ENCODE measurements at places on chromosomes 11 and 22.

DNA sequence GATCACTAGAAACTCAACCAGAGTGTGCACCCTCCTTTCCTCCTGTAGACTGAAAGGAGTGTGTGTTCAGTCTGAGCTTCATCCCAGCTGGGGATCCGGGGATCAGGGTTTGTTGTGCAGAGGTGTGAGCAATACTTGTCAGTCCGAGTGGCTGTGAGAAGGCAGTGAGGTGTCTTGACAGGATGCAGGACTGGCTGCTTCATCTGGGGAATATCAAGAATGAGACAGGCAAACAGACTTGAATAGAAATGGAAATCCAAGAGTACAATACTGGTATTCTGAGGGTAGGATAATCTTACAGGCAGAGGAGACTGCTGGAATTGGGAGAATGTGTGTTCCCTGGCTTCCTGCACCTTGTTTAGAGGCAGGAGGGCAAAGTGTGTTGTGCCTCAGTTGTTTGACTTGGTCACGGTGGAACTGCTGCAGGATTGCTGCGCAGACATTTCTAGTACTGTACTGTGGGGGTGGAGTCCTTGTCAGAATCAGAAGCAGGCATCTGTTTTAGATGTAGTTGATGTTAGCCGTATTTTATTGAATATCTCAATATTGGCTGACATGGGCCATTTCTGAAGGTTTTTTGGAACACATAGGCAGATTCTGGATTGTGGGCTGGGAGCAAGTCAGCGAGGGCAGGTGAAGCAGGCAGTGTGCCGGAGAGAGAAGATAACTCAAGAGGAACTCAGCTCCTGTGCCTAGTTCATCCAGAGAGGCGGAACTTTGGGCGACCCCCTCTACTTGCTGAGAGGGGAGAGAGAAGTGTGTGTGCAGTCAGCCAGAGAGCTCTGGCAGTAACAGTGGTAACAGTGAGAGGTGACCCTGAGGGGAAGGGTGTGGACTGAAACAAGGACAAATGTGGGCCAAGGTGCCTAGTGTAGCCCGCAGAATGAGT lies 27.1 kb upstream of the GRK2 start:
- DNase-seq = no peak

- DNase-seq = no peak
Measured at GRCh38 chr22:45907996-45908395, 69.0 kb downstream of the WNT7B start.

GRCh38 chr11:69497221-69497787 lies 15.8 kb downstream of the LINC01488 start:
- DNase-seq = no peak

DNA sequence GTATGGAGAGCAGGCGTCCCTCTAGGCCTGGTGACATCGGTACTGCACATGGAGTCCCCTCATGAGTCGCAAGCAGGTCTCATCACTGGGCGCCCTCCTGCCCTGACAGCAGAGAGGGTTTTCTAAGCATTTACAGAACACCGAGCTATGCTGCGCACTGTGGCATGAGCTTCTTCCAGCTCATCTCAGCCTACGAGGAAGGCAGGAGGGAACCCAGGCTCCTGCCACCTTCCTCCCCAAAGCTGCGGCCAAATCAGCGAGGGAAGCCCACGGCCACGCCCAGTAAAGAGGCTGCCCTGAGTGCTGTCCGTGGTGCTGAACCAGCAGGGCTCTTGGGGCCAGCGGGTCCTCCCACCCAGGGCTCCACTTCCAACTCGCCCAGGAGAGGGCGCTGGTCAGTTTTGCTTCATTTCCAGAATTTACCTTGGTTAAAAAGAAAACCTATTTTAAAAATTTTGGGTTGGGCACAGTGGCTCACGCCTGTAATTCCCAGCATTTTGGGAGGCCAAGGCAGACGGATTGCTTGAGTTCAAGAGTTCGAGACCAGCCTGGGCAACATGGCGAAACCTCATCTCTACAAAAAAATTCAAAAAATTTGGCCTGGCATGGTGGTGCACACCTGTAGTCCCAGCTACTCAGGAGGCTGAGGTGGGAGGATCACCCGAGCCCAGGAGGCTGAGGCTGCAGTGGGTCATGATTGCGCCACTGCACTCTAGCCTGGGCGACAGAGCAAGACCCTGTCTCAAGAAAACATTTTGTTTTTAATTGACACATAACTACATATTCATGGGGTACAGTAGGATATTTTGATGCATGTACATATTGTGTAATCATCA lies 34.2 kb downstream of the PHF21B start:
- DNase-seq = peak; percentile 58

- DNase-seq = no peak
Measured at GRCh38 chr11:47667135-47667534, 24.8 kb upstream of the MTCH2 start.

- no peak for DNase-seq
Measured at GRCh38 chr11:79088967-79089366, 351.9 kb downstream of the TENM4 start.

- no peak for DNase-seq
Measured at GRCh38 chr11:66292543-66293332, 1.0 kb downstream of the TMEM151A start.

GRCh38 chr11:1560649-1561251 lies 11.3 kb downstream of the DUSP8 start:
- no peak for DNase-seq

- DNase-seq = no peak
Measured at GRCh38 chr11:46362156-46363030, 15.1 kb downstream of the DGKZ start.

DNA sequence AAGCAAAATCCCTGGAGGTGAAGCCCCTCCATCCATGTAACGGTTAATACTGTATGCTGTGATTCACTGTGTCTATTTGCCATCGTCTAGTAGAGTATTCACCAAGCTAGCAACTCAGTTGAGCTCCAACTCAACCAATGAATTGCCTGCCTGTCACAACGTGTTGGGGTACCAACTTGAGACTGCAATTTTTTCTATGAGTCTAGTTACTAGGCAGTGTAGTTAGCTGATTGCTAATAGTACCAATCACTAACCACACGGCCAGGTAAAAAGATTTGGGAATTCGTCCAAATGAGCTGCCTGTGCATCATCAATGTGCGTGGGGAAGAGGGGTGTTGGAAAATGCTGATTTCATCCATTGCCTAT lies 1.0 kb upstream of the BTG4 start:
- no peak for DNase-seq

GRCh38 chr11:72475381-72475780 lies 41.0 kb upstream of the CLPB start:
- DNase-seq = no peak

Measured in stimulated activated CD8-positive, alpha-beta memory T cell treated with anti-CD3 and anti-CD28 coated beads, Interleukin-15, amount 100 ng/mL, for 48 hours (primary cell).